Stimulated activated CD4-positive, alpha-beta T cell treated with anti-CD3 and anti-CD28 coated beads, Interleukin-1b, Interleukin-23, amount 100 ng/mL, for 1 hour (primary cell): ENCODE measurements at places on chromosomes 7 and 10.

DNA sequence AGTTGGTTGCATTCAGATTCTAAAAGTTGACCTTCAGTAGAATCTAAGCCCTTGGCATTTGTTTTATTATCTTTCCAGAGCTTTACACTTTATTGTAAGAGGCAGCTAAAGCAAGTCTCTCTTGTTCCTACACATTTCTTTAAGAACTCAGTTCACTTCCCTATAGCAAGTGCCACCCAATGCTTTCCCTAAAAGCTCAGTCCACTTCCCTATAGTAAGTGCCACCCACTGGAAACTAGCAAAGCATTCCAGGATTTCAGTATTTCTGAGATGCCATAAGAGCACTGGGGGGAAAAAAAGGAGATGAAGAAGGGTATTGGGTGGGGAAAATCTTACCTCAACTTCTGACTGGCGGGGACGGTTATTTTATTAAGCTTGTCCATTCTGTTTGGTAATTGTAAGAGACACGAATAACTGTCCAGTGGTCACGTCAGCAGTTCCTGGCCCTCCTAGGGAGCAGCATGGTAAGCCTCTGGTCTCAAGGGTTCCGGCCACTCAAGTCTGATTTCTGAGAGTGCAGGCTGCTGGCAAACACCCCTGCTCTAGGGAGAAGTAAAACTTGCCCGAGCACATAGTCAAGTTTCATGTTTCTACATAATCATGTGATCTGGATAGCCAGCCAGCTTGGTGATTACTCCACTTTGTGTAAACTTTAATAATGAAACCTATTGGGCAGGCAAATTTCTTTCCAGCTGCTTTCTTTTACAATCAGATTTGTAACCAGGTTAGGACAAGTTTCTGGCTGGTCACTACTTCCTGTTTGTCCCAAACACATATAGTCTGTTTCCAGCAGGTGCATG is at the start of gene BLNK:
BLNK (minus strand) TSS at position 554 of the 800 bp plus-strand sequence; CDS start at position 383, 171 bp downstream.
- no peak for DNase-seq

GRCh38 chr7:34036051-34036920 is 130.9 kb downstream of the BMPER start:
- DNase-seq: no peak

GRCh38 chr10:28676326-28676967 is 874 bp upstream of the BAMBI start:
- DNase-seq: no peak

DNA sequence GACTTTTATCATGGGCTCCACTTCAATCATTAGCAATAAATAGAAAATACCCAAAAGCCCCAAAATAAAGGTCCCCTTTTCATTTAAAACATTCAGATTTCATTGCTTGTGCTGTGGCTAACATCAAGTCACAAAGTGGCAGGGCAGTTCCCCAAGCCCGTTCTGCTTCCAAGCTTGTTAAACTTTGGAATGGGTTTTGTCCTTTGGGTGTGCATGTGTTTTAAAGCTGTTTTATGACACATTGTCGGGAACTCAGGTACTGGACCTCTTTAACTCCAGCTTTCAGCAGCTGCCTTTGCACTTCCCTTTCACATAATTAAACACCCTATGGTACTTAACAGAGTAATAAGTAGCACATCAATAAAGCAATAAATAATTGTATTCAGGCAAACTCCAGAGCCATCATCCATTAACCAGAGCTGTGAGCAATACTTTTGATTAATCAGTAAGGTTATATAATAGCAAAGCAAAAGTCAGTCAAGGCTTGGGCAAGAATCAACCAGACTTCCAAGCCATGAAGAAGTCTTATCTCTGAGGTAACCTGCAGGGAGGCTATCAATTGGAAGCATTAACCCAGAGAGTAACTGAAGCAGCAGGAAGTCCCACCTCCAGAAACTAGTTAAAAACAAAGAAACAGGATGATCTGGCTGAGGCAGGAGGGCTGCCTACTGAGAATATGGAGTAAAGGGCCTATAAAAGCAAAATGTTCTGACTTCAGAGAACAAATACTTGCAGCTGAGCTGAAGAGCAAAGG is 56.1 kb upstream of the ARID5B start:
- no peak for DNase-seq

DNA sequence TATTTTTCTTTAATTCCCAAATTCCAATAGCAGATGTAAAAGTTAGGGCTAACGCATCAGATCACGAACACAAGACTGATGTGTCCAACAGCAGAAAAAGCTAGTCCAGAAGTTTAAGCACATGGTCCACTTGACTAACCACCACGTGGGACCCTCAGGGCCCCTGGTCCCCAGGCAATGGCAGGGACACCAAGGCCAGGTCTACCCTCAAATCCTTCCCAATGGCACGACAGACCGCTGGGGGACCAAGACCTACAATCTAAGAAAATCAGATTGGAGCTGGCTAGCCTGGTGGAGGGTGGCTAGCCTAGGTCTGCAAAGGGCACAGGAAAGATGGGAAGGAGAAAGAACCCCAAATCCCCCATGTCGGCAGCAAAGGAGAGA is 1.5 kb downstream of the GIGYF1 start:
- DNase-seq: no peak

GRCh38 chr7:77391230-77391629 is 24.9 kb downstream of the GSAP start:
- no peak for DNase-seq

DNA sequence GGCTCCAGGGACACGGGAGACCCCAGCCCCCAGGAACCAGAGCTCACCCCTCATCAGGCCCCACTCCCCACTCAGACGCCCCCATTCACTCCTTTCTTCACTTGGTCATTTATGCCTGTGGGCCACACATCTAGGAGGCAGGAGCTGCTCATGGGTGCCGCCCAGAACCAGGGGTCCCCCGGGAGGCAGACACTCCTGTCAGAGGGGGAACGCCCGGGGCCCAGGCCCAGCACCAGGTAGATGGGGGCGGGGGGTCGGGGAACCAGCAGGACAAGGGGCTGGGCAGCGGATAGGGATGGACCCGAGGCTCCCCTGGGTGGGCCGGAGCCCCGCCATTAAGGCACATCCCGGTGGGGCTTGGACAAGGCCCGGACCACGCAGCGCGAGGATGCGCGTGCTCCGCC is 11.8 kb downstream of the CALY start:
- no peak for DNase-seq

DNA sequence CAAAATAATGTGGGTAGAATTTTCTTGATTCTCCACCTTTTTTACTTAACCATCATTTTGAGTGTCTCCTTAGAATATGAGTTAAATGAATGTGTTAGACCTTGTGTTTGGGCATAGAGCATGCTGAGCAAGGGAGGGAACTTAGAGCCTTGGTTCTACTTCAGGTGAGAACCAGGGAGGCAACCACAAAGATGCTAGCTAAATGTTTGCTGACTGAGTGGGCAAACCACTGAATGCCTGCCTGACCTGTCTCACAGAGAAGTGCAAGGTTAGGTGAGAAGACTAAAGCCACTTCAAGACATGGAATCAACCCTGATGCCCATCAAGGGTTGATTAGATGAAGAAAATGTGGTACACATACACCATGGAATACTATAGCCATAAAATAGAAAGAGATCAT is 242.6 kb upstream of the ZNF32 start:
- DNase-seq: no peak

DNA sequence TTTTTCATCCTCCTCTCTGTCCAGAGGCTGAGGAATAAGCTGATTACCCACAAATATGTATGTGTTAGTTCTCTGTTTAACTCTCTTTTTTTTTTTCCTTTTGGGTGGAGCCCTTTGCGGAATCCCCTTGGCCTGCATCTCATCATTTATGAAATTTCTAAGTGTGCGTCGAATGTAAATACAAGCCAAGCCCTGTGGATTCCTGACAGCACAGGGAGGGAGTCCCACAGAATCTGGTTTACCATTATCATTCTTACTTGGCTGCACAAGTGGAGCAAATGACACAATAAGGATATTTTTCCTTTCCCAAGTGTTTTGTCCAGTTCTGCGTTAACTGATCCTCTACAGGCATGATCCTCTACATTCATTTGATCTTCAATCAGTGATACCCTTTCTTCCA is 11.4 kb downstream of the STK31 start:
- no peak for DNase-seq

- DNase-seq: no peak
These were observed 222.3 kb upstream of the ZNF32 start for GRCh38 chr10:43870968-43871439.

GRCh38 chr7:142697270-142697669 is 52.0 kb upstream of the PRSS1 start:
- DNase-seq: no peak

DNA sequence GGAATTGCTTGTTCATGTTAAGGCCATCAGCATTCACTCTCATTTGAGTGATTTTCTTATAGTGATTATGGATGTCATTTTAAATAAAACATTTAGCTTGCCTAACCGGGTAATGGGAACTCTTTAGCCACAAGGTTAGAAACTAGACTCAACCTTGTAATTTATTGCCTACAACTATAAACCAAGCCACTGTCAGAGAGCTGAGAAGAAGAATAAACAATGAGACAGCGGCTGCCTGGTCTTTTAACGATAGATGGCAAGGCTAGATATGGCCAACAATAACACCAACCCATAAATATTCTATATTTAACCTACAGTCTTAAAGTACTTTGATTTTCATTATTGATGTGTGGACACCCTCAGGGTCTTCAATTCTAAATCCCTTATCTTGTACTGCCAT is 27.8 kb upstream of the INHBA start:
- DNase-seq: no peak

DNA sequence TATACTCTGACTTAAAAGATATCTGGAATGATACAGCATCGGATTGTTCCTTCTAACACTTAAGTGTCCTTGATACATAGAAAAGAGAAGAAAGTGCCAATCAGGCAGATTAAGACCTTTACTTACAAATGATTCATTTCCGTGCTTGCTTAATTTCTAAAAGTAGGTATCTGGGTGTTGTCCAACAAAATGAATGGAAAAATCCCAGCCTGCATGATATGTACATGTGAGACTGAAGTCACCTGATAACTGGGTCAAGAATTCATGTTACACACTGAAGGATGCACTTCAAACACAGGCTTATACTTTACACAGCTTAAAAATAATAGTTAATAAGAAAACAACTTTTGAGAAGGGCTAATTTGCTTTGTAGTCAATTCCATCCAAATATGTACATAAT is 25.2 kb upstream of the PLXDC2 start:
- no peak for DNase-seq

- DNase-seq: no peak
These were observed 59.9 kb upstream of the LRRC4 start for GRCh38 chr7:128091106-128091505.

GRCh38 chr10:81303656-81304055 is 571.3 kb upstream of the NRG3 start:
- DNase-seq: no peak

- no peak for DNase-seq
These were observed 12.9 kb downstream of the CALML3 start for GRCh38 chr10:5537684-5538083.

- DNase-seq: no peak
These were observed 20.8 kb downstream of the ACSM6 start for GRCh38 chr10:95214793-95215192.

DNA sequence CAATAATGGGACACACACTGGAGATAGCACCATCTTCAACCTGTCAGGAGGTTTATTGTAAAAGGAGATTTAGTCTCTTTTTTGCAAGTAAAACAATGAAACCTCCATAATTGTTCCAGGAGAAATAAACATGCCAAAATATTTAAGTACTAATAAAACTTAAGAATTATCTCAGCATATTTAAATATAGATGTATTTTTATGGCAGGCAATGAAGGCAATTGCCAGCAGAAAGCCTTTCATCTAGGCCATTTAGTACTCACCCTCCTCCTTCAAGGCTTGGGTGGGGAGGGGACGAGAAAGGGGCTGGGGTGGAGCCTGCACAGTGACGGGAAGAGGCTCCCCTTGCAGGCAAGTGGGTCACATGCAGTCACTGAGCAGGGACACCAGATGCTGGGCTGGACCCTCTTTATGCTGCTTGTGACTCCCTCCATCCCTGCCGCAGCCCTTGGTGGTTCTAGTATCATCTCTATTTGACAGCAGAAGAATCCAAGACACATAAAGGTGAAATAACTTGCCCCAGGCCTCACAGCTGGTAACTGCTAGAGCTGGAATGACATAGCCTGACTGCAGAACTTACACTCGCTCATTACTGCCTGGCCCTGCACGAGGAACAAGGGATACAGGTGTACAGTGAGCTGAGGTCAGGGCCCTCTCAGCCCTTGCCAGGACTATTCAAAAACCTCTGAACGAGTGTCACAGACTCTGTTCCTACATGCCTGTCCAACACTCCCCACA is 449.5 kb upstream of the ZMIZ1 start:
- no peak for DNase-seq

- DNase-seq: no peak
These were observed 33.0 kb downstream of the AKAP9 start for GRCh38 chr7:91973639-91974038.

GRCh38 chr10:92688927-92689662 is 660 bp upstream of the HHEX start:
- DNase-seq: no peak

DNA sequence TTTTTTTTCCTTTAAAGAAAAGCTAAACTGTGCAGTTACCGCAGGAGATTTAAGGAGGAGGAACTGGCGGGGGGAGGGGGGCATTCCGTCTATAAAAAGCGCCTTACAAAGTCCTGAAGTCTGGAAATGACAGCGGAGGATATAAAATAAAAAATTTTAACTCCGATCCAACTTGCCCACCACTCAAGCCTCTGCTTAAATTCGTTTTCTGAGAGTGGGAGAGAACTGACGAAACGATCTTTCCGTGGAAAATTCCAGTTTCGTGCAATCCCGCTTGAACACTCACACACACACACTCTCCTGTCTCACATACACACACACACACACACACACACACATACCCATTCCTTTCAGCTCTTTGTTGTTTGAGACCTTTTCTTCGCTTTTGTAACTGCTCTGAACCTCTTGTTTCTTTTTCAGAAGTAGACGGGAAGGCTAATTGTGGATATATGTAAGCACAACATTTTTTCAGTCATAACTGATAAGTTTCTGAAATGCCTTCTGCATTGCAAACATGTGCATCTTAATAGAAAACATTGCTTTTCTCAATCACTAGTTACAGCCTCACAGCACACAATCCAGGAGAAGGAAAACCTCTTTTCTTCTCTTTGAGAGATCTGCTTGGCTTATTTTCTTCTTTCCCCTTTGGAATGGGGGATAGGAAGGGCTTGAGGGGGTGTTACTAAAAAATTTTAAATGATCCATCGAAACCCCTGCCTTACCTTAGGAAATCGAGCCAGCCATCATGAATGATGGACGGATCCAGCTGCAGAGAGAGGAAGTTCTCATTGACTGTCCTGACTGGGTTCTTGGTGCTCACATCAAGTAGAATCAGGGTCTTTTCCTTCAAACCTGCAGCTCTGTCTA is 628 bp downstream of the HPSE2 start:
- DNase-seq: no peak
